Chondrocyte (in vitro differentiated cells): ENCODE measurements at places on chromosomes 16 and 17. TPM values are rescaled to one million over a fixed set of nuclear protein-coding genes. Genes with fewer than 3 reads are reported as not detected.

Gene RAPGEFL1
- total RNA-seq, result 3.6 to 5.5 TPM (median 3.9 TPM) in 3 replicates

Gene CRHR1
- not detected in 3 replicates for total RNA-seq

- DNase-seq, result no peak
Observed at GRCh38 chr17:66339561-66339960, 37.1 kb downstream of the PRKCA start.

GRCh38 chr16:30358990-30359870, 4.1 kb upstream of the CD2BP2 start:
- DNase-seq, result no peak

DNA sequence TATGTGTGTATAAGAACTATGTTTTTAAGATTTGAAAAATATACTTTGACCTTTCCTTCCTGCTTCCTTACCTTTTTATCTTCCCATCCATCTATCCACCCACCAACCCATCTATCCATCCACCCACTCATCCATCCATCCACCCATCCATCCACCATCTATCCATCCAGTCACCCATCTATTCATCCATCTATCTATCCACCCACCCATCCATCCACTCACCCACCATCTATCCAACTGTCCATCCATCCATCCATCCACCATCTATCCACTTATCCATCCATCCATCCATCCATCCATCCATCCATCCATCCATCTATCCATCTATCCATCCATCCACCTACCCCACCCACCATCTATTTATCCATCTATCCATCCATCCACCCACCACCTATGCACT, 12.4 kb downstream of the CBFA2T3 start:
- no peak for DNase-seq

DNA sequence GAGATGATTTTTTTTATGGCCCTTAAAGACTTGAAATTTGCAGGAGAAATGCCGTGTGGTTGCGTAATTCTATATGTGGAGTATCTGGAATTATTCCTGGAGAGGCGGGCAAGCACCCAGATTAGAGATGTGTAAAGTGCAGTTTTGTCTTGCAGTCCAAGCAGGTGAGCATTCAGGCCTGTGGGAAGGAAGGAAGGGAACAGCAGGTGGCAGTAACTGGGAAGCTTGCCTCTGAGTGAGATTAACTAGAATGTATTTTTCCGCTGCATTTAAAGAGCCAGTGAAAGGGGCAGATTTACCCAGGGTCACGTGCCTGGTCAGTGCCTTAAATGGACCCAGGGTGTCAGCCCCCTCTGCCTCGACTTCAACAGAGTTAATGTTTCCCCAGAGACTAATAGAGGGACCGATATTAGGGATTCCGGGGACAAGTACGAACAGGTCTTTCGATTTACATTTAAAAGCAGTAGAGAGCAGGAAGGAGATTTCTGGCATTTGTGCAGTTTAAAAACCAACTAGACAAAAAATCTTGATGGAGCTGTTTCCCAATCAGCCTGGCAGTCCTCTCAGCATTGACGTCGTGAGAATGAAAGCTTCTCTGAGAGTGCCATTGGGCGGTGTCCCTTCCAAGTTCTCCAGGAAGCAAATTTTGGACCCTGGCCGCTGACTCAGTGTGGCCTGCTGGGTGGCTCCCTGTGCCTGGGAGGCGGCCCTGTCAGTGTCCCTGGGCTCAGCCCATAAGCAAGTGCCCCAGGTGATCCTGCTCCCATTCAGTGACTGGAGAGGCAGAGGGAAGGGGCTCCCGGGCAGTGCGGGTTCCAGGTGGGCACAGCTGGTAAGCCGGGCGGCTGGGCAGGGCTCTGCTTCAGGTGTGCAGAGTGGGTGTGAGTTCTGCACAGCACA, 38.2 kb downstream of the KSR1 start:
- DNase-seq, result no peak

- DNase-seq, result no peak
Observed at GRCh38 chr17:80694992-80695912, 150.6 kb downstream of the RPTOR start.
